ENCODE measurements at places on chromosomes 3 and 15.

DNA sequence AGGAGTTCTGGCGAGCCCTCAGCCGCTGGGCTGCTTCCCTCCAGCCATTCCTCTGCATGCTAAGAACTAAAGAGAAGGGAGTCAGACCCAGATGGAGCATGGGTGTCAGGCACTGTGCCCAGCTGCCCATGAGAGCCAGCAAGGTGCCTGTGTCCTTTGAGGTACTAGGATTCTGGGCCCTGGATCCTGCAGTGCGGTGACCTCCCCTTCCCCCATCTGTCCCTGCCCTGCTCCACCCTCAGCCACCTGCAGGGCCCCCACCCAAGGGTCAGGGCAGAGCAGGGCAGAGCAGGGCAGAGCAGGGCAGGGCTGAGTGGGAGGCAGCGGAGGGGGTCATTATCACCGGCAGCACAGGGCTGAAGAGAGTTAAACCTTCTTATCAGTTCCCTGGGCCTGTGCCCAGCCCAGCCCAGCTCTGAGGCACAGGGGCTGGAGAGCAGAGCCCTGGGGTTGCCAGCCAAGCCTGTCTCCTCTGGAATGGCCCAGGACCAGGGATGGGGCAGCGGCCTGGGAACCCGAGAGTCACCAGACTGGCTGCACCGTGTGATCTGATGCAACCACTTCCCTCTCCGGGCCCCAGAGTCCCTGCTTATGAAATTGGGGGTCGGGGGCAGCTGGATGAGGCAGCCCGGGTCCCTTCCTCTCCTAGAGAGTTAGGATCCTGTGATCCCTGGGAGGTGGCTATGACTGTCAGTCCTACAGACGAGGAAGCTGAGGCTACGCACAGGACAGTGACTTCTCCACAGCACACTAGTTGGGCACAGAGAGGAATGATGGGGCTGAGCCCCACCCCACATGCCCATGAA lies 17.3 kb downstream of the ZDHHC19 start:
- DNase-seq: peak; percentile 95

- peak; percentile 55 for DNase-seq
These were observed 351.8 kb upstream of the TPRG1 start for GRCh38 chr3:188819939-188820338.

GRCh38 chr3:113783980-113784379 lies 37.1 kb downstream of the ATP6V1A start:
- DNase-seq: peak; percentile 28

- peak; percentile 51 for DNase-seq
These were observed 25.3 kb upstream of the IL20RB start for GRCh38 chr3:136932523-136932922.

- DNase-seq: no peak
These were observed 765.9 kb downstream of the NR2F2 start for GRCh38 chr15:97096303-97096835.
